ENCODE measurements at places on chromosomes 4 and X.

- H3K36me3 ChIP-seq: no peaks in the 10 kb centered on the region
- H3K27me3 ChIP-seq: no peaks in the 10 kb centered on the region
- H3K4me3 ChIP-seq: no peak overlapping the region
- no peak overlapping the region for H3K27ac ChIP-seq
- no peak for DNase-seq
Observed at GRCh38 chr4:43423276-43423675, 530.8 kb downstream of the GRXCR1 start.

- 0 out of 2 replicates have a peak, but pooled peaks cover 7% of the 10 kb centered on the region for H3K36me3 ChIP-seq
- peak overlapping the region; percentile 93 for H3K4me3 ChIP-seq
Observed at GRCh38 chr4:143514497-143514896, 995 bp downstream of the SMARCA5 start.

DNA sequence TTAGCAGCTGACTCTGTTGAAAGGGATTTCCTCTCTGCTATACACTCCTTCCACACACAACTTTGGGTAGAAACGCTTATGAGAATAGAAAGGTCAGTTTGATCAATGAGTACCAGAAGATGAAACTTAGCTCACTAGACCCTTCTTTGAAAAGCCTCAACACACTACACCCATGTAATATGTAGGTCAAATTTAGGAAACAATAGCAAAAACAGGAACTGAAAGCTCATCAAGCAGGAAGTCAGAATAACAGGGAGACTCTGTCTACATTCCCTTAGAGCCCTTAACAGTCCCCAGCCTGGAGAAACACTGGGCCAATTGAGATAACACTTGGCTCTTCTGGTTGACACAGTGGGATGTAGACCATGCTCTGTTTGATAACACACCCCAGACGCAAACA is 30.7 kb downstream of the SRPX2 start:
- H3K4me3 ChIP-seq: no peak overlapping the region
- no peak for DNase-seq
- no peaks in the 10 kb centered on the region for H3K27me3 ChIP-seq
- peaks cover 15% of the 10 kb centered on the region for H3K4me1 ChIP-seq

DNA sequence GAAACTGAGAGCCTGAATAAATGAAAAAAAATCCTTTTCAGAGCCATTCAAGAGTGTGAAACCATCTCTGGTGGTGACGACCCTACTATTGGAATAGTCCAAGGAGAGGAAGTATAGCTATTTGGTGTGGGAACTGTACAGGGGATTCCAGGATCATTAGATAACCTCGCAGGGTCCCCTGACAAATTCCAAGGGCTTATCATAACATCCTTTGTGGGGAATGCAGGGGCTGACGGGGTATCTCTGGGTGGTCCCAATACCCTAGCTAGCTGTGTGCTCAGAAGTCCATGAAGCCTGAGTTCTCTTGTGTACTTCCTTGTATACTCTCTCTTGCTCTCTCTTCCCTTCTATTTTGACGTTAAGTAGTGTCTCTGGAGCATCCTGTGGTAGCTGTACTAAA is 13.8 kb upstream of the PLAC1 start:
- no peak for DNase-seq
- no peak overlapping the region for H3K27ac ChIP-seq
- H3K4me3 ChIP-seq: no peak overlapping the region
- H3K36me3 ChIP-seq: no peaks in the 10 kb centered on the region

DNA sequence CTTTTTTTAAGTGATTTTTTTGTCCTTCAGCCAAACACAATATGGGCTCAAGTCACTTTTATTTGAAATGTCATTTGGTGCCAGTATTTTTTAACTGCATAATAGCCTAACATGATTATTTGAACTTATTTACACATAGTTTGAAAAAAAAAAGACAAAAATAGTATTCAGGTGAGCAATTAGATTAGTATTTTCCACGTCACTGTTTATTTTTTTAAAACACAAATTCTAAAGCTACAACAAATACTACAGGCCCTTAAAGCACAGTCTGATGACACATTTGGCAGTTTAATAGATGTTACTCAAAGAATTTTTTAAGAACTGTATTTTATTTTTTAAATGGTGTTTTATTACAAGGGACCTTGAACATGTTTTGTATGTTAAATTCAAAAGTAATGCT is 62.1 kb downstream of the EDNRA start:
- H3K27me3 ChIP-seq: no peaks in the 10 kb centered on the region
- H3K4me3 ChIP-seq: no peak overlapping the region
- no peaks in the 10 kb centered on the region for H3K36me3 ChIP-seq
- DNase-seq: no peak

DNA sequence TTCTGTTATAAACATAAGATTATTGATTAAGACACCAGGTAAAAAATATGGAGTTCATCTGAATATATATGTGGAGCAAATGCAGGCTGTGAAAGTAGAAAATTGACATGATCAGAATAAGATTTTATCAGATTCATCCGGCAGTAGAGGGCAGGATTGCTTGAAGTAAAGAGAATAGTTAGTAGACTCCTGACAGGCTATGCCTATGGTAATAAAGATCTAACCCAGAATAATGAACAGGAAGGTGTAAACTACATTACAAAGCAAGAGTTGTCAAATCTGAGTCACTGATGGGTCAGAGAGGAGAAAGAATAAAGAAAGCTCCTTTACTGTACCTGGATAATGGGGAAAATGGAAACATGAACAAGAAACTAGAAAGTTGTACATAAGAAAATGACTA is 20.8 kb upstream of the TMEM184C start:
- H3K27ac ChIP-seq: no peak overlapping the region
- peaks cover 24% of the 10 kb centered on the region for H3K4me1 ChIP-seq

DNA sequence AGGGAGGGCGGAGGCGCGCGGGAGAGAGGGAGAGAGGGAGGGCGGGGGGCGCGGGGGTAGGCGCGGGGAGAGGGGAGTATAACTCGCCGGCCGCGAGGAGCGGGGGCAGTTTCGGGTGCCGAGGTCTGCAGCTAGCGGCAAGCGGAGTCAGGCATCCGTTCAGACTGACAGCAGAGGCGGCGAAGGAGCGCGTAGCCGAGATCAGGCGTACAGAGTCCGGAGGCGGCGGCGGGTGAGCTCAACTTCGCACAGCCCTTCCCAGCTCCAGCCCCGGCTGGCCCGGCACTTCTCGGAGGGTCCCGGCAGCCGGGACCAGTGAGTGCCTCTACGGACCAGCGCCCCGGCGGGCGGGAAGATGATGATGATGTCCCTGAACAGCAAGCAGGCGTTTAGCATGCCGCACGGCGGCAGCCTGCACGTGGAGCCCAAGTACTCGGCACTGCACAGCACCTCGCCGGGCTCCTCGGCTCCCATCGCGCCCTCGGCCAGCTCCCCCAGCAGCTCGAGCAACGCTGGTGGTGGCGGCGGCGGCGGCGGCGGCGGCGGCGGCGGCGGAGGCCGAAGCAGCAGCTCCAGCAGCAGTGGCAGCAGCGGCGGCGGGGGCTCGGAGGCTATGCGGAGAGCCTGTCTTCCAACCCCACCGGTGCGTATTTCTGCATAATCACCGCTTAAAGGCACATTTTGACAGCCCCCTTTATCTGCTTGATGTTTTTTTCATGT is at the start of gene POU4F2:
Gene POU4F2, plus strand, starts transcription at position 108 of the 720 bp plus-strand sequence. Its CDS starts 248 bp downstream, at position 356.
- H3K36me3 ChIP-seq: no peaks in the 10 kb centered on the region
- no peak for DNase-seq
- H3K27me3 ChIP-seq: 0 out of 2 replicates have a peak, but pooled peaks cover 4% of the 10 kb centered on the region
- no peak within 1 kb of the TSS for H3K4me3 ChIP-seq
- no peak within 1 kb of the TSS for H3K27ac ChIP-seq

DNA sequence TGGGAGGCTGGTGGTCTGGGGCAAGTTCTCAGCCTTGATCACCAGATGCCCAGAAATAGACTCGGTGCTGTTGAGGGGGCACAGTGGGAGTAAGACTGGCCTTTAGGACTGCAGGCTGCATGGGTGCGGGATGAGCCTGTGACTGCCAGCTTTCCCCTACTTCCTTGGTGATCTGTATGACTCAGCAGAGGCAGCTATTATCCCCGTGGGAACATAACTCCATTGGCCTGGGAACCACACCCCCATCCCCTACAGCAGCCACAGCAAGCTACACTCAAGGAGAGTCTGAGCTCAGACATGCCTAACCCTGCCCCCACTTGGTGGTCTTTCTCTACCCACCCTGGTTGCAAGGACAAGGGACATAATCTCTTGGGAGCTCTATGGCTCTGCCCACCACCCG is 20.6 kb downstream of the CLIC2 start:
- peak; percentile 40 for DNase-seq
- no peaks in the 10 kb centered on the region for H3K36me3 ChIP-seq
- H3K4me1 ChIP-seq: 0 out of 2 replicates have a peak, but pooled peaks cover 6% of the 10 kb centered on the region
- no peak overlapping the region for H3K27ac ChIP-seq
- H3K4me3 ChIP-seq: no peak overlapping the region

DNA sequence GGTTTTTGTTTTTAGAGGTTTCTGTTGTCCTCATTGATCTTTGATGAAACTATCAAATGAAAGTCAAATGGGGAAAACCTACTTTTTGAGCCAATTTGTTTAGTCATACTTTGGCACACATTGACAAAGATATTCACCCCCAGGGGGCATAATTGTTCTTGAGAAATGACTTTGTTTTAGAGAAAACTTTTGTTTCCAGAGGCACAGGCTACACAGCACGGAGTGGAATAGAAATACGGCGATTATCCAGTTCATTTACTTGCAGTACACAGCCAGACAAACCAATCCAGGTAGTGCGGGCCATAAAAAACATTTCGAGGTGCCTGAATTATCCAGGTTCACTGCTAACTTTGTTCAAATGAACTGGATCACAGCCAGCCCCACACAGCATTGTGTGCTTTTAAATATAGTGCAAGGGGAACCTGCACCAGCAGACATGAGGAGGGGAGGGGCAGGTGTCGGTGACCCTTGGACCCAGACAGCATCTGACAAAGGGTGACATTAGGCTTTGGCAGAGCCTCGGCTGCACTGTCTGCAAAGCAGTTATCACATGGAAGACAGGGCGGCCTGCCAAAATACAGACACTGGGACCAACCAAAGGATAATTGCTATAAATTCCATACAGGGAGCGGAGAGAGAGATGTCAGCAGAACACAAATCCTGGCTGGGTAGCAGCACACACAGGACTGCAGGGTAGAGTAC is 179.6 kb upstream of the NOCT start:
- H3K27me3 ChIP-seq: no peaks in the 10 kb centered on the region
- no peak for DNase-seq
- no peak overlapping the region for H3K4me3 ChIP-seq
- no peak overlapping the region for H3K27ac ChIP-seq

GRCh38 chrX:57286507-57287251 is at the start of gene FAAH2:
FAAH2 (plus strand) TSS chrX:57286706; CDS start chrX:57286826, 120 bp downstream.
- no peaks in the 10 kb centered on the region for H3K36me3 ChIP-seq
- H3K4me3 ChIP-seq: peak within 1 kb of the TSS; percentile 60
- H3K27me3 ChIP-seq: no peaks in the 10 kb centered on the region
- DNase-seq: peak; percentile 92
- H3K4me1 ChIP-seq: 0 out of 2 replicates have a peak, but pooled peaks cover 13% of the 10 kb centered on the region

DNA sequence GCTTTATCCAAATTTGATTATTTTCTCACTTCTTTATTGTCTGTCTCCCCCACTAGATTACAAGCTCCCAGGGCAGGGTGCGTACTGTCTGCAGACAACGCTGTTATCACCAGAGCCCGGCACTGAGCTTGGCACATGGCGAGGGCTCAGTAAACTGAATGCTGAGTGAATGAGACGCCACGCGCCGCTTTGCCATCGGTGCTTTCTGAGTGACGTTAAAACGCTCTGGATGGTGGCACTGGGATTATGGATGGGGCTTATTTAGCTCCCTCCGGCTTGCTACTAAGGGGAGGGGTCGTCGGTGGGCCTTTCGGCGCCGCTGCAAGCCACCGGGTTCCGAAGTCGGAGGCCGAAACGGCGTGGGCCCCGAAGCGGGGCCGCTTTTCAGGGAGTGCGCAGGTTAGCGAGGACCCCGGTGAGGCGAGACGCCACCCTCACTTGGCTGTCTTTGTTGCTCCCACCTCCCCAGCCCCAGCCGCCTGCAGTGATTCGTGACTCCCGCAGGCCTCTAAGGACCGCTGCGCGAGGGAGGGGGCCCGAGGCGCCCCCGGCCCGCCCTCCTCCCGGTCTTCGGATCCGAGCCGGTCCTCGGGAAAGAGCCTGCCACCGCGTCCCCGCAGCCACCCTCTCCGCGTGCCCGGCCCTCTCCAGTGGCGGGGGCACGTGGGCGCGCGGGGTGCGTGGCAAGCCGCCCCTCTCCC is 569 bp upstream of the FHL1 start:
- H3K4me3 ChIP-seq: no peak overlapping the region
- no peaks in the 10 kb centered on the region for H3K4me1 ChIP-seq
- H3K36me3 ChIP-seq: no peaks in the 10 kb centered on the region

DNA sequence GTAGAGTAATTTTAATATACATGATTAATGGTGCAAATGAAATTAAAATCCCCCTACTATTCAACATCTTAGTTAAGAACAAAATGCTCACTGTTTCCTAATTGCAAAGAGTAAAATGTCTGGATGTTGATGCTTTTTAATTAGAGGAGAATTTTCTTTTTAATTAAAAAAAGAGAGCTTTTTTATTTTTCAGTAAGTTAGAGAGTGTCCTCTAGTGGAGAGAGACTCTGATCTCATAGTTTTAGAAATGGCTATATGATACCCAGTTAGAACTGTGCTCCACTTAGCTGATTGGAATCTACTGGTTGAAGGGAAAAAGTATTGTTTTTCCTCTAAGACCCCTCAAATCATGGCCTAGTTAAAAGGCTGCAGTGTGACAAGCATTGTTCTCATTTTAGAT is 312.0 kb upstream of the MAGEB2 start:
- H3K4me3 ChIP-seq: no peak overlapping the region
- no peak for DNase-seq
- H3K36me3 ChIP-seq: no peaks in the 10 kb centered on the region
- no peaks in the 10 kb centered on the region for H3K27me3 ChIP-seq
- no peak overlapping the region for H3K27ac ChIP-seq

GRCh38 chr4:18039113-18039512 is 17.6 kb upstream of the LCORL start:
- H3K36me3 ChIP-seq: no peaks in the 10 kb centered on the region
- no peak overlapping the region for H3K4me3 ChIP-seq
- no peak for DNase-seq
- H3K4me1 ChIP-seq: no peaks in the 10 kb centered on the region

- H3K27me3 ChIP-seq: no peaks in the 10 kb centered on the region
- H3K4me3 ChIP-seq: no peak overlapping the region
- no peak overlapping the region for H3K27ac ChIP-seq
- H3K4me1 ChIP-seq: no peaks in the 10 kb centered on the region
- H3K36me3 ChIP-seq: no peaks in the 10 kb centered on the region
Observed at GRCh38 chr4:123666486-123666885, 269.9 kb downstream of the SPRY1 start.

DNA sequence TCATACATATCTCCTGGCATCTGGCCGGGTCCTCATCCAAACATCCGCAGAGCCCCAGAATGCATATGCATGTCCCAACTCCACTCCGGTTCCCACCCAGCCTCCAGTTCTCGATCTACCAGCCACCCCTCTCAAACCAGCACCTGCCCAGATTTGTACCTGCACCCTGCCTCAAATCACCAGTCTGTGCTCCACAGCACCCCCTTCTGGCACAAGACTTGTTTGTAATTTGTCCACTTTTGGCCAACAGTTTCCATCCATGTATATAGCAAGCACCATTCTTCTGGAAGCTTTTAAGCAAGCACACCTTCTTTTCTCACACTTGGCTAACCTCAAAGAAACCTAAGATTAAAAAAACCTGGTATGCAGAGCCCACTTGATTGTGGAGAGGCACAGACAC is 644.1 kb downstream of the MID1IP1 start:
- no peaks in the 10 kb centered on the region for H3K27me3 ChIP-seq
- H3K4me3 ChIP-seq: no peak overlapping the region
- H3K36me3 ChIP-seq: no peaks in the 10 kb centered on the region
- DNase-seq: no peak
- H3K4me1 ChIP-seq: no peaks in the 10 kb centered on the region
- no peak overlapping the region for H3K27ac ChIP-seq
